ENCODE measurements at places on chromosomes 16 and 17.

GRCh38 chr17:57860414-57860999 lies 10.7 kb upstream of the MRPS23 start:
- DNase-seq, result no peak

DNA sequence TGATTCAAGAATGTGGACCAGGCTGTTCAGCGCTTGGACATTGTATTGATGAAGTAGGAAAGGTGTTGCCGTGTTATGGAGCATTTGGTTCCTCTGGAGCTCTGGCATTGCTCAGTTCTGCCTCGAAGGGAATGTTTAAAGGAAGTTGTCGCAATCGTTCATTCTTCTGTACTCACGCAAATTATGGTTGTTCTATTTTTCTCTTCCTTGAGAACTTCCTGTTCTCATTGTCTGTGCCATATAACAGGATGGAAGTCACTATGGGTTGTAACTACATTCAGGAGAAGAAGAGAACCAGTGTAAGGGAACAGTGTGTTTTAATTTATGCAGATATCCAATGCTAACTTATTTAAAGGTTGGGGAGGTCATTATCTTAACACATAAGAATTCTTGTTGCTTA lies 13.0 kb downstream of the PCTP start:
- DNase-seq, result no peak

DNA sequence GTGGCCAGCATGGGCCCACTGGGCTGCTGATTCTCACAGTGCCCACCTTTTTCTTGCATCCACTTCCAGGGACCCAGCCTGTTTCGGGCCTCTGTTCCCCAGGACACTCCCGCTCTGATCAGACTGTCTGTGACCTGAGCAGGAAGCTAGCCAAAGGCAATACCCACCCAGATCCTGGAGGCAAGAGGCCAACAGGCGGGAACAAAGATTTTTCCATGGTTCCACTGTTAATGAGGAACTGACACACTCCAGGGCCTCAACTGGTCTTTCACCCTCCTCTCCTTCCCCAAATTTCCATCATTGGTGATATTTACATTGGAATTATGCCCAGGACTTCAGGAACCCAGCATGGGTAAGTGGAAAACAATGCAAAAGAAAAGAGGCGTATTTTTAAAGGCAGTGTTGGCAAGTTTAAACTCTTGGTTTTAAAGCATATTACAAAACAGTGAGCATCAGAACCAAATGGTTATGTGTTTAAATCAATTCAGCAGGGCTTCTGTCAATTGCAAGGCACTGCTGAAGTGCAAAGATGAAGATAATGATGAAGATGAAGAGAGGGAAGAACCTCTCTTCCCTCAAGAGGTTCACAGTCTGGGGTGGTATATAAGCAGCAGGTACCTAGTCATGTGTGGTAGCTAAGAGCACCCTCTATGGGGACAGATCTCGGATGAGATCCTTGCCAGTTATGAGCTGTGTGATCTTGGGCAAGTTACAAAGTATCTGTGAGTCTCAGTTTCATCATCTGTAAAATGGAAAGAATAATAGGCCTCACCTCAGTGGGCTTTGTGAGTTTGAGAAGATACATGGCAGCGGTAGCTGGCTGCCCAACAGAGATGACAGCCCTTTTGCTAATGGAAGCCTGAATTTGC lies 14.4 kb upstream of the ATP2A3 start:
- DNase-seq, result no peak

- no peak for DNase-seq
Measured at GRCh38 chr16:14205666-14206065, 134.5 kb downstream of the MRTFB start.

DNA sequence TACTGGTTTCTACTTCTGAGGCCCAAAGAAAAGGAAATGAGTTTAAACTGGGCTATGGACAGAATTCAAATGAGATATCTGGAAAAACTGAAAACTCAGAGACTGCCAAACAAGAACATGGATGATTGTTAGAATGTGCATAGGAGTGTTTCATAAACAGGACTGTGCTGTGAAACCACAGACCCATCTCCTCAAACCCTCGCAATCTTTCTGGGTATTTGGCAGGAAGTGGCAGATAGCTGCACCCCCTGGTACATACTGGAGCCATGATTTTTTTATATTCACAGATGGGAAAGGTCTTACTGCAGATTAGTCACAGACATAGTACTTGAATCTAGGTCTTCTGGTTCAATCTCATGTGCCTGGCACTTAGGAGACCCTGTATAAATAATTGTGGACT lies 145.0 kb downstream of the CCDC182 start:
- DNase-seq, result no peak

- DNase-seq, result peak; percentile 94
Measured at GRCh38 chr16:75238132-75238852, 13.1 kb downstream of the BCAR1 start.
